ENCODE measurements at places on chromosomes 12 and 14.

GRCh38 chr14:53793790-53794505 lies 162.7 kb downstream of the BMP4 start:
- DNase-seq = no peak

GRCh38 chr12:462936-463705 lies 3.4 kb downstream of the B4GALNT3 start:
- DNase-seq = no peak

GRCh38 chr14:32354716-32355115 lies 25.6 kb downstream of the AKAP6 start:
- no peak for DNase-seq

DNA sequence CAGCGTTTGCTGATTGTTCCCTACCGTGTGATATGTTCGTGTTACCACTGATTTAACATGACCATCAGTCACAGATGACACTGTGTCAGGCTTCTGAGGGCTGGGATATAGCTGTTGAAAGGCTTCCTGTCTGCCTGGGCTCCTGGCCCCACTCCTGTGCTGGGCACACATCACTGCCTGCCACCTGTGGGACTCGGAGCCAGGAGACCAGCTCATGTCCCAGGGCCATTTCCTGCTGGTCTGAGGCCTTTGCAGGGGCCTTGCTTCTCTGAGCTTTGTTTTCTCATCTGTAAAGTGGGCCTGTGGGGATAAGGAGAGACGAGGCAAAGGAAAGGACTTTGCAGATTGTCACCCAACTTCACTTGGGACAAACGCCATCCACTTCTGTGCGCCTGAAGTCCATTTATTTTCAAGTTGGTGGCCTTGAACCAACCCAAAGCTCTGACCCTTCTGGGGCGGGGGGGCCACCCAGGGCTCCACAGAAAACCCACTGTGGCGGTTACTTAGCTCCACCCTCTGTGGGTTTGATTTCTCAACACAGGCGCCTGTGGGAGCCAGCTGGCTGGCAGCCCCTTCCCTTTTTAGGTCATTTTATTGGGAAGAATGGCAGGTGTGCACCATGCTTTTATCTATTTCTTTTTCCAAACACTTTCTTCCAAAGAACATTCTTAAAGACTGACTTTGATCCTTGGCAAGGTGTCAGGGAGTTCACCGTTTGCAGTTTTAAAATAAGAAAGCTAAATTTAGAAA lies 54.1 kb downstream of the BEGAIN start:
- DNase-seq = no peak

DNA sequence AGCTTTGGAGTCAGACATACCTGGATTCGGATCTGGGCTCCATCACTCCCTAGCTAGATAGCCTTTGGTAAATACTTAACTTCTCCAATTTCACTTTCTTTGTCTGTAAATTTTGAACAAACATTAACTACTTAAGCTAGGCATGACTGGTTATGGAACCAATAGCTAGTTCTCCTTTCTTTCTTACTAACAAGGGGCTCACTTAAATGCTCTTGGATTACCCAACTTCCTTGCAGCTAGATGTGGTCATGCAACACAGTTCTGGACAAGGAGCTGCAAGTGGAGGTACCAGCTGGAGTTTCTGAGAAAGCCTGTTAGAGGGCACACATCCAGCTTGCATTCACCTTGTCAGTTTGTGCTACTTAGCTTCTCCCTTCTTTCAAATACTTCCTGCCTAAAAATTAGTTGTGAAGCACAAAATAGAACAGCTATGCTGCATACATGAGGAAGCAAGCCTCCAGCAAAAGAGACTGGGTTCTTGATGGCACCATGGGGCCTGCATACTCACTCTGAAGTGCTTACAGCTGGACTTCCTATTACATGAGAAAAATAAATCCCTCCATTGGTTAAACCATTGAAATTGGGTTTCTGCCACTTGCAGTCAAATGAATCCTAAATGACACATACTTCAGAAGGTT lies 210.1 kb upstream of the EEA1 start:
- DNase-seq = peak; percentile 67

DNA sequence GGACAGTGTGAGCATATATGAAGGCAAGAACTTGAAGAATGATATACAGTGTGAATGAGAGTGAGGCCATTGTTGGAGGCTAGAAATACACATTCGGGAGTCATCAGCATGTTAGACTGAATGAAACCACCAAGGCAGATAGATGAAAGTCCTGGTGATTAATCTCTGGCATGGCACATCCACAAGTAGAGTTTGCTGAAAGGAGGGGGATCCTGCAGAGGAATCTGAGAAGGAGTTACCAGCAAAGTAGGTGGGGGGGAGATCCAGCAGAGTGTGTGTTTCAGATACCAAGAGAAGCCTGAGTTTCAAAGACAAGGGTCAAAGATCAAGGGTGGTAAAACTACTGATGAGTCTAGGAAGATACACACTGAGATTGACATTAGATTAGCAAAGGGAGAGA lies 426.7 kb upstream of the DCN start:
- no peak for DNase-seq

DNA sequence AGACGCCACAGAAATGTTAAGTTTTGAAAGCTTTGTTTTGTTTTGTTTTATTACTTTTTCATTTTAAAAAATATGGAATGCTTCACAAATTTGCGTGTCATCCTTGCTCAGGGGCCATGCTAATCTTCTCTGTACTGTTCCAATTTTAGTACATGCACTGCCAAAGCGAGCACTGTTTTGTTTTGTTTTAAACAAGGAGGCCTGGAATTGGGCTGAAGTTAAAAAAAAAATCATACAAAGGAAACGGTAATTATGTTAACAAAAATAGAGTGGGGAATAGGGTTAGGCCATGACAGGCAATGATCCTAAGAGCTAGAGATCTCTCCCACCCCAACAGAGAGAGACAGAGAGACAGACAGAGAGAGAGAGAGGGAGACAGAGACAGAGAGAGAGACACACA lies 57.0 kb downstream of the ZFP36L1 start:
- DNase-seq = no peak

GRCh38 chr12:5251786-5252185 lies 180.1 kb upstream of the NTF3 start:
- DNase-seq = no peak

GRCh38 chr12:53652366-53652765 lies 23.5 kb downstream of the ATP5MC2 start:
- no peak for DNase-seq

DNA sequence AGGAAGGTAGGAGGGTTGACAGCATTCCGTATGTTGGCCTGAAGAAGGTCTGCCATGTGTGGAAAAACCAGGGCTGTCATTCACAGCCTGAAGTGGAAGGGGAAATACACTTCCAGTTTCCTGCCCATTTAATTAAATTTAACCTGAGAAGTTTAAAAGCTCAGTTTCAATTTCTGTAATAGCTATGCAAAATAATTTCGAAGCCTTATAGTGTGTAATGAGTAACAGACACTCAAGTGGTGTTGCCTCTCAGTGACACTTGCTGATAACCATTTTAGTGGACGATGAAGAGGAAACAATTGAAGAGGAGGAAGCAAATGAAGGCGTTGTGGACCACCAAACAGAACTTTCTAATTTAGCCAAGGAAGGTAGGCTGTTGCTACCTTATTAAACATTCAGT lies 44.8 kb downstream of the EP400 start:
- DNase-seq = no peak

- DNase-seq = no peak
Observed at GRCh38 chr12:40583743-40584142, 108.5 kb upstream of the CNTN1 start.

- peak; percentile 76 for DNase-seq
Observed at GRCh38 chr14:50830932-50831725, at the start of gene NIN. Gene NIN, minus strand, starts transcription at chr14:50831162. Its CDS starts 9,106 bp downstream, at chr14:50822056.

- no peak for DNase-seq
Observed at GRCh38 chr14:51681411-51681810, 29.7 kb downstream of the FRMD6 start.

DNA sequence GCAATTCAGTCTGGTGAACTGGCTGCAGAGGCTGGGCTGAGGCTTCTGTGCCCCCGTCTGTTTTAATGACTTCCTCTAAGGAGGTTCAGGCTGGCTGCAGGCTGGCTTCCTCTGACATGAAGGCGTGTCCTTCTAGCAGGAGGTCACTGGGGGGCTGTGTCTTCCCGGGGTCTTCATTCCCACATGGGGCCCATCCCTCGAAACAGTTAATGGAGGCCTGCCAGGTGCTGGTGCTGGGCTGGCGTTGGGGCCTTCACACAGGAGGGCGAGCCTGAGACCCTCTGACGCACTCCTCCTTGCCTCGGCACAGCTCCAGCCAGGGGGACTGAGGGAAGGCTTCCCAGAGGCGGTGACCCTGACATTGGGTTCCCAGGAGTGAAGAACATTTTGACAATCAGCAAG lies 57.7 kb upstream of the DLK1 start:
- no peak for DNase-seq

- DNase-seq = no peak
Observed at GRCh38 chr14:94048691-94049624, 22.8 kb downstream of the OTUB2 start.

- no peak for DNase-seq
Observed at GRCh38 chr14:67762051-67762450, 54.3 kb downstream of the ZFYVE26 start.

GRCh38 chr12:131349397-131350127 lies 361.3 kb upstream of the SFSWAP start:
- no peak for DNase-seq

- no peak for DNase-seq
Observed at GRCh38 chr12:65818454-65819382, 5.6 kb upstream of the HMGA2 start.

DNA sequence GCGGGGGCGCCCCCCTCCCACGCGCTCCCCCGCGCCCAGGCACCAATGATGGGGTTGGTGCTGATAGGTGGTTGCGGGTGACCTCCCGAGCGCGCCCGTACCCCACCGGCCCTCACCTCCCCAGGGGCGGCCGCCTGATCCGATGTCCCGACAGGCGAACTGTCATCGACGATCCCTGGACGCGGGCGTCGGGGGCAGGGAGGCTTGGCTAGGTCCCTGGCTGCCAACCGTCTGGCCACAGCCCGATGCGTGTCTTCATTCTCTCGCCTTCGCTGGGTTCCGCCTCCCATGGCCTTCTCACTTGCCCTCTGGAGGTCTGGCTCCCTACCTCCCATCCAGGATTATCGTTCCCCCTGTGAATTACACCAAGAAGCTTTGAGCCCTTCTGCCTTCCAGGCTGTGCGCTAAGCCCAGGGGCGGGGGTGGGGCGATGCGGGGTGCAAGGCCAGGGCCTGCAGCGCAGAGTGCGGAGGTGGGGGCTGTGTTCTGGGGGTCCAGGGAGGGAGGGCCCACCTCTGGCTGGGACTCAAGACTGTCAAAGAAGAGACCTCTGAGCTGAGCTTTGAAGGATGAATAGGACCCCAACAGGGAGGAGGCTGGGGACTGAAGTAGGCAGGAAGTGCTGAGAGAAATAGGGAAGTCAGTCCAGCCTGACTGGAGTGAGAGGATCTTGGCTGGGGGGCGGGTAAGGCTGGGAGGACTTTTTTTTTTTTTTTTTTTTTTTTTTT lies 7.7 kb upstream of the RACGAP1 start:
- DNase-seq = peak; percentile 64

GRCh38 chr12:47777741-47778558 lies 4.9 kb downstream of the SLC48A1 start:
- DNase-seq = no peak

- no peak for DNase-seq
Observed at GRCh38 chr12:117702741-117703140, 266.0 kb downstream of the KSR2 start.

DNA sequence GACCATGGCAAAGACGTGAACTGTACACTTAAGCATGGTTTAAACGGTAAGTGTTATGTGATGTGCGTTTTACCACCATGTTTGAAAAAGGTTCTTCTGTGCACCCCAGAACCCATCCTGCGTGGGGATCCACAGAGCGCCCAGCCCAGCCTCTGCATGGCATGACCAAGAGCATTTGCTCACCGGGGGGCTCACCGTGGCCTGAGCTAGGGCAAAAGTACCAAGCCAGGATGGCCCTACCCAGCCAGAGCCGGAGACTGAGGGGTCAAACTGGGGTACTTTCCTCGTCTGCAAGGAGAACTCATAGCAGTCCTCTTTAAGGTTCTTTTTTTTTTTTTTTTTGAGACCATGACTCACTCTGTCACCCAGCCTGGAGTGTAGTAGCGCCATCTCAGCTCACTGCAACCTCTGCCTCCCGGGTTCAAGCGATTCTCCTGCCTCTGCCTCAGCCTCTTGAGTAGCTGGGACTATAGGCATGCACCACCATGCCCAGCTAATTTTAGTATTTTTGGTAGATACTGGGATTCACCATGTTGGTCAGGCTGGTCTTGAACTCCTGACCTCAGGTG lies 16.4 kb upstream of the ANKRD9 start:
- DNase-seq = no peak

GRCh38 chr14:56129933-56130332 lies 11.7 kb downstream of the PELI2 start:
- DNase-seq = peak; percentile 61

DNA sequence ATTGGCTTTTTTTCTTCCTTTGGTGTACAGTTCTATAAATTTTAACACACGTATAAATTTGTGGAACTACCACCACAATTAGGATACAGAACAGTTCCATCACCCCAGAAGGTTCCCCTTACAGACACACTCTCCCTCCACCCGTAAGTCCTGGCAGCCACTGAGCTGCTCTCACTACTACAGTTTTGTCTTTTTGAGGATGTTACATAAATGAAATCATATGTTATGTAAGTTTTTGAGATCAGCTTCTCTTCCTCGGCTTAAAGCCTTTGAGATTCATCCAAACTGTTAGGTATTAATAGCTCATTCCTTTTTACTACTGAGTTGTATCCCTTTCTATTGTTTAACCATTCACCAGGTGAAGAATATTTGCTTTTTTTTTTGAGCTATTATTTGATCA lies 74.3 kb upstream of the SLC24A4 start:
- DNase-seq = peak; percentile 78

DNA sequence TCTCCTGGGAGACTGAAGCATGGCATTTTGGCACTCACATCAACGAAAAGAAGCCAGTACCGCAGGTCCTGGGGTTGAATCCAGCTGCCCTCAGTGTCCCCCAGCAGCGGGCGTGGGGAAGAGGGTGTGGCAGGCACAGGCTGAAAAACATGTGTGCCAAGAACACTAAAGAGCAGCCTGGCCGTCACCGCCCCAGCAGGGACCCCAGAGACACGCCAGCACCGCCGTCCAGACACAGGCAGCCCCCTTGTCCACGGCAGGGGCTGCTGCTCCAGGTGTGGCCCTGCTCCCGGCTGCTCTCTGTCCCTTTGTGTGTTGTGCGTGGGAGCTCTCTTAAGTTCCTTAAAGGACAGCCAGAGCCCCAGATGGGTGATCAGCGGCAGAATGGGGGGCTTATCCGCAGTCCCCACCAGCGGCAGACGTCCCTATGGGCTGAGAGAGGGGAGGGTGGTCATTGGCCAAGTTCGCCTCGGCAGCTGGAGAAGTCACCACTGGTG lies 556 bp downstream of the PHETA1 start:
- DNase-seq = no peak

GRCh38 chr12:44827832-44828438 lies 48.2 kb downstream of the NELL2 start:
- DNase-seq = no peak

DNA sequence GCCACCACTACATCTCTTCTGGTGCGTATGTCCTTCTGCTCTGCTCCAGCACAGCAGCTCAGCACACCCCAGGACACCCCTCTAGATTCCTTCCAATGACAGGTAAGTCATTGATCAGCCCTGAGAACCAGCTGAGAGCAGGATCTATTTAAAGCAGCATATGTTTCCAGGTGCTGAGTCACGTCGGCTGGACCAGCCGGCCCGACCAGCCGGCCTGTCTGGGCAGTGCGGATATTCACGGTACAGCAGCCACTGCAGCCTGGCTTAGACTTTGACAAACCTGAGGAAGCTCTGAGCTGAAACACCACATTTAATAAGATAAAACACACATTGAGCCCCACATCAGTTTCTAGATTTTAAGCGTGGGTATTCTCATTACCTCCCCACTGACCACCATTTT lies 31.8 kb upstream of the RPH3A start:
- DNase-seq = no peak

All from inflammatory macrophage treated with lipopolysaccharide for 1 hour (primary cell).